ENCODE measurements at places on chromosomes 11 and 22. TPM values are rescaled to one million over a fixed set of nuclear protein-coding genes. Genes with fewer than 3 reads are reported as not detected.

DNA sequence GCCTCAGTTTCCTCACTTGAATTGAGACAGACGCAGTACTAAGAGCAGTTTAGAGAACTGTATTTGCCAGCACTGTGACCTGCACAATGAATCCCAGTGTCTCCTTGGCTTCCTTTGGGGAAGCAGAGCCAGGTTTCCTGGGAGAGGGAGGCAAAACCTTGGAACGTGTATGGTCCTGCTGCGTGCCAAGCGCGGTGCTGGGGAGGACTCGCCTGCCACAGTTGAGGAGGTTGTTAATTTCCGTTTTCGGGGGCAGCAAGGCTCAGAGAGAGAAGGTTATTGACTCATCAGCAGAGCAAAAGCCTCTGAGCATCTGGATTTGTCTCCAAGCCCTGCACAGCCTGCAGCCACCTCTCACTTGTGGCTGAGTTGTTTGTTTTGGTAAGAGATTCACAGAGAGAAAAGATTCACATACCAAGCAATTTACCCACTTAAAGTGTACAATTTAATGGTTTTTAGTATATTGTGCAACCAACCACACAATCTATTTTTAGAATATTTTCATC is 10.8 kb downstream of the SYT12 start:
- no peak for DNase-seq

DNA sequence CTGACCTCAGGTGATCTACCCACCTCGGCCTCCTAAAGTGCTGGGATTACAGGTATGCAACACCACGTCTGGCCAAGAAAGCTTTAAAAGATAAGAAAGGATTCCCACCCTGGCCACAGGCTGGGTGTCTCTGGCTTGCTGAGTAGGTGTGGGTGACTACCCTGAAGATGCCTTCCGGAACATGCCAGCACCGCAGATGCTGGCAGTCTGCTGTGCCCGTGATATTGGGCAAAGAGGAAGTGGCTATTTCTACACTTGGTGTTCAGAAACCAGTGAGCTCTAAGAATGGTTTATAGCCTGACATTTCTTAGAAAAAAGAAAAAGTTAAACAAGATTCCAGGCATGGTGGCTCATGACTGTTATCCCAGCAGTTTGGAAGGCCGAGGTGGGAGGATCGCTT is 6.1 kb downstream of the MRPL11 start:
- no peak for DNase-seq

Gene VWCE
- total RNA-seq, result 0.49 TPM

Gene GAS2L1
- total RNA-seq, result 5.7 TPM

Gene MMP11
- total RNA-seq, result 4.9 TPM

Gene LAYN
- total RNA-seq, result 9.6 TPM

All from skin of body (tissue), 3 donors.